AG04450 (cell line): ENCODE measurements at places on chromosomes 16 and 17. TPM values are rescaled to one million over a fixed set of nuclear protein-coding genes. Genes with fewer than 3 reads are reported as not detected.

MAPK7 gene
- 6.2 and 11.0 TPM in 2 replicates for polyA plus RNA-seq

PRM3 gene
- not detected in 2 replicates for polyA plus RNA-seq

DNA sequence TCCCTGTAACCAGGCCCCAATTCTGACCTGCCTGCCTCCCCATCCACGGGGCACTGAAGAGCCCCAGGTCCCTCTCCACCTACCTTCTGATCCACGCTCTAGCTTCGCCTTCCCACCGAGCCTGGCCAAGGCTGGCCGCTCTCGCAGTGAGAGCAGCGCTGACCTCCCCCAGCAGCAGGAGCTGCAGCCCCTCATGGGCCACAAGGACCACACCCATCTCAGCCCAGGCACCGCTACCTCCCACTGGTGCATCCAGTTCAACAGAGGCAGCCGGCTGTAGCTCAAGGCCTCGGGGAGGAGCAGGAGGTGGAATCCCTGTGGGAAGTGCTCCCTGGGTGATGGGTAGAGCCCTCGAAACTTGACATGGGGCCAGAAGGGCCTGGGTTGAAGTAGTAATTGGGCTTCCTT, 8.4 kb upstream of the PLEKHG4 start:
- DNase-seq, result no peak

DNA sequence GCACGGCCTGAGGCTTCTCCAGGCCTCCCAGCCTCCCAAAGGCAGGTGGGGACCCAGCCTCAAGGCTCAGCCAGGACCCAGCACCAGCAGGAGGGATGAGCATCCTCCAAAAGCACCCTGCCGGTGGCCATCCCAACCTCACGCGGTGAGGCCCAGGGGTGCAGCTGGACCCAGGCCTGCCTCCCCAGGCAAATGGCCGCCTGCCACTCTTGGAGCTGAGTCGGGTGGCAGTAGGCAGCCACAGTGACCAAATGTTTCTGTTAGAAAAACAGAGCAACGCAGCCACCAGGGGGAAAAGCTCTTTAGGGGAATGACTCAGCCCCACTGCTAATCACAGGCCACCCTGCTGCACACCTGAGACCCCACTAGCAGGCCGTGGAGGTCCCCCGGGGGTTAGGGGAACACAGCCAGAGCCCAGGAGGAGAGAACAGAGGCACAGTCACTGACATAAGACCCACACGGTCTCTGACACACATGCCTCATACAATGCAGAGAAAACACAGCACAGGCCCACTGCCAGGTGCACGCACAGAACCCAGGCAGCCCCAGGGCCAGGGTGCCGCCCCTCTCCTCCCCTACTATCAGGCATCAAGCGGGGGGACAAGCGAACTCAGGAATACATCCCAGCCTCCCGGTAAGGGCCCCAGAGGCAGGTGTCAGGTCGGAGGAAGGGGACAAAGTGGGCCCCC, 12.4 kb downstream of the BCAR1 start:
- DNase-seq, result no peak

GRCh38 chr17:67365738-67366192, 612 bp downstream of the PSMD12 start:
- DNase-seq, result no peak

- no peak for DNase-seq
Measured at GRCh38 chr17:8884336-8884990, 17.0 kb upstream of the PIK3R6 start.

TBX2 gene
- polyA plus RNA-seq, result 18.3 and 22.0 TPM in 2 replicates

DNA sequence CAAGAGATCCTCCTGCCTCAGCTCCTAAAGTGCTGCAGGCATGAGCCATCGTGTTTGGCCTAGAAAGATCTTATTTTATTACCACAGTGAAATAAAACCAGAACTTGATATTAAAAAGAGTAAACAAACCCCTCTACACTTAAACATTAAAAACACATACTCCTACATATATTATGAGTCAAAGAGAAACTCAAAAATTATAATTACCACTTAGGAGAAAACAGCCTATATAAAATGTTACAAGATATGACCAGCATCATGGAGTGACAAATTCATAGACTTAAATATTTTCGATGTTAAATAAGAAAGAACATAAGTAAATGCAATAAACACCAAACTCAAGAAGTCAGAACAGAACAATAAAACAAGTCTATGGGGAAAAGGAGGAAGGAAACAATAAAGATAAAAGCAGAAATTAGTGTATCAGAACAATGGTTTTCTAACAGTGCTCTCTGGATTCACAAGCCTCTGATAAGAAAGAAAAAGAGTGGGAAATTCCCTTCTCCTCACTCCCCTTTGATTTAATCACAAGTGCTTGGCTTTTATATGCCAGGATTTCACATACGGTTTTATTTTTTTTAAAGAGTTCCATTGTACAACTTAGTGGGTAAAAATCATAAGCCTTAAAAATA, 23.0 kb downstream of the SKAP1 start:
- DNase-seq, result no peak

- DNase-seq, result no peak
Measured at GRCh38 chr16:85554889-85555718, 58.0 kb upstream of the GSE1 start.

GRCh38 chr16:17386229-17386628, 84.5 kb downstream of the XYLT1 start:
- no peak for DNase-seq

- no peak for DNase-seq
Measured at GRCh38 chr16:11893571-11893970, 22.2 kb downstream of the GSPT1 start.

- DNase-seq, result no peak
Measured at GRCh38 chr16:648071-648780, 939 bp upstream of the WDR90 start.

SPATA22 gene
- polyA plus RNA-seq, result not detected in 2 replicates

- DNase-seq, result no peak
Measured at GRCh38 chr17:82463925-82464566, 5.5 kb downstream of the NARF start.

- peak; percentile 20 for DNase-seq
Measured at GRCh38 chr17:6753006-6753445, 2.8 kb upstream of the XAF1 start.

GRCh38 chr17:75909051-75909811, 4.5 kb upstream of the MRPL38 start:
- DNase-seq, result no peak

DNA sequence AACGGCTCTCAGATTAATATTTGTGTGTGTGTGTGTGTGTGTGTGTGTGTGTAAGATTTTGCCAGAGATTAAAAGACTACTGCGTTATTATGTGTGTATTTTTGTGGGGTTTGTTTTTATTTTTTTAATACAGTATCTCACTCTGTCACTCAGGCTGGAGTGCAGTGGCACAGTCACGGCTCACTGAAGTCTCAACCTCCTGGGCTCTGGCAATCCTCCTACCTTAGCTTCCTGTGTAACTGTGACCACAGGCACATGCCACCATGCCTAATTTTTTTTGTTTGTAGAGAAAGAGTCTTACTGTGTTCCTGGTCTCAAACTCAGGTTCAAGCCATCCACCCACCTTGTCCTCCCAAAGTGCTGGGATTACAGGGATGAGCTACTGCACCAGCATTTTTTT, 87.2 kb downstream of the CYB561 start:
- DNase-seq, result no peak

- no peak for DNase-seq
Measured at GRCh38 chr17:72705905-72706395, 386.5 kb downstream of the SLC39A11 start.

LUC7L gene
- 37.6 and 47.2 TPM in 2 replicates for polyA plus RNA-seq

- DNase-seq, result no peak
Measured at GRCh38 chr16:4313563-4314531, 2.0 kb upstream of the GLIS2 start.

GRCh38 chr16:3144321-3144983, 9.6 kb downstream of the ZNF213 start:
- DNase-seq, result no peak

- DNase-seq, result no peak
Measured at GRCh38 chr16:22008215-22009059, 526 bp downstream of the MOSMO start.

DNA sequence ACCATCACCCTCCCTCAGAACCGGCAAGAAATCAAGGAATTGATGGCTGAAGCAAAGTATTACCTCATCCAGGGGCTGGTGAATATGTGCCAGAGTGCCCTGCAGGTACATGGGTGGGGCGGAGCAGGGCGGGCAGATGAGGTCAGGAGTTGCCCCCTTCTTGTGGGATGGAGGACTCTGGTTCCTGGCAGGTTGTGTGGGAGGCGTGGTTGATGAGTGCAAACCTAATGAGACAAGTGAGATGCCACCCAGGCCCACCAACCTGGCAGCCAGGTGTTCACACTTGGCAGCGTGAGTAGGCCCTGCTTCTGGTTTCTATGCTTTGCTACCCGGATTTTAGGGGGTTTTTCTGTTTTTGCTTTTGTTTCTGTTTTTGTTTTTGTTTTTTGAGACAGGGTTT, 4.8 kb downstream of the TNFAIP1 start:
- no peak for DNase-seq

GRCh38 chr16:48318630-48319029, 66.6 kb downstream of the SIAH1 start:
- no peak for DNase-seq

GRCh38 chr17:61128661-61129115, 271.0 kb upstream of the TBX2 start:
- DNase-seq, result no peak

DNA sequence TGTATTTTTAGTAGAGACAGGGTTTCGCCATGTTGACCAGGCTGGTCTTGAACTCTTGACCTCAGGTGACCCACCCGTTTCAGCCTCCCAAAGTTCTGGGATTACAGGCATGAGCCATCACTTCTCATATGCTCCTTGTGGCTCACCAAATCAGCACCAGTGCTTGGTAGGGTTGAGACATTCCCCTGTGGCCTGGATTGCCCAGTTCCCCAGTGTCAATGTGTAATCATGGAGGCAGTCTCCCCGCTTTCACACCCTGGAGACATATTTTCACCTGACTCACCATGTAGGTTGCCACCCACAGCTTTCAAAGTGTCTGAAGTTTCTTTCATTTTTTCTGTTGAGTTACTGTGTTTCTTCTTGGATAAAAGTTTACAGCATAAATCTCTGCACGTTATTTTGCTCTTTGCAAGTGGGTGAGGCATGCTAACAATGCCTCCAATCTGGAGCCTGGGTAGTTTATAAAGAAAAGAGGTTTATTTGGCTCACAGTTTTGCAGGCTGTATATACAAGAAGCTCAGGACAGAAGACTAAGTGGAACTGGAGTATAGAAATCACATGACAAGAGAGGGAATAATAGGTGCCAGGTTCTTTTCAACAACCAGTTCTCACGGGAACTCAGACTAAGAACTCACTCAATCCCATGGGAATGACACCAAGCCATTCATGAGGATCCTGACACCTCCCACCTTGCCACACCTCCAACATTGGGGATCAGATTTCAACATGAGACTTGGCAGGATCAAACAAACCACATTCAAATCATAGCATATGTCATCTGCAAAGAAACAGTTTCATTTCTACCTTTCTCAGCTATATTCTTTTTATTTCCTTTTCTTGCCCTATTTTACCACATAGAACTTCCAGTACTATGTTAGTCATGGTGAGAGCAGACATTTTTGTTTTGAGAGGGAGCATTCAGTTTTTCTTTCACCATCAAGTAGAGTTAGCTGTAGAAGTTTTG, 113.2 kb downstream of the PHKB start:
- DNase-seq, result no peak

DNA sequence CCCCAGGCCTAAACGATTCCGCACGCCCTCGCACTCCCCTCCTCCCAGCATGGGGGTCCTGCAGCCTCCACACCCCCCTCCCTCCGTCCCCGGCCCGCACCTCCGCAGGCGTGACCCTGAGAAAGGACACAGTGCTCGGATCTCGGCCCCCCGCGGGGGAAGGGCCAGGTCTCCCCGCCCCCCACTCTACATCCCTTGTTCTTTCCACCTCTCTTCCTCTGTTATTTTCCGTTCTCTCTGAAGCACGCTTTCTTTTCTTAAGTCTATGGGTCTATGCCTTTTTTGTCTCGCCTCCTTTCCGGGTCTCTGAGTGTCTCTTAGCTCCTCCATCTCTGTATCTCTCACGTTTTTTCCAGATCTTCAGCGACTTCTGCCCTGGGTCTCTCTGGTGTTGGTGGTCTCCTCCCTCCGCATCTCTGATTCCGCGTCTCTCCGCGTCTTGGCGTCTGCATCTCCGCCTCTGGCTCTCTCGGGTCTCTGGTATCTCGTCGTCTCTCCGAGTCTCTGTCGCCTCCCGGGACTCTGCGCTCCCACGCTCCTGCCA, 2.1 kb upstream of the HES7 start:
- no peak for DNase-seq

DNA sequence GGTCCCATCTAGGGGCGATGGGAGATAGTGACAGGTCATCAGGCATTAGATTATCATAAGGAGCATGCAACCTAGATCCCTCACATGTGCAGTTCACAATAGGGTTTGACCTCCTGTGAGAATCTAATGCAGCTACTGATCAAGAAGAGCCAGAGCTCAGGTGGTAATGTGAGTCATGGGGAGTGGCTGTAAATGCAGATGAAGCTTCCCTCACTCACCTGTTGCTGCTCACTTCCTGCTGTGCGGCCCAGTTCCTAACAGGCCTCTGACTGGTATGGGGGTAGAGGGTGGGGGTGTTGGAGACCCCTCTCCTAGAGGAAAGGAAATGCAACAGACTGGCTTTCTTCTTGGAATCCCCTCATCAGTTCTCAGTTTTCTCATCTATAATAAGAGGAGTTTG, 131.4 kb downstream of the CA10 start:
- no peak for DNase-seq

DNA sequence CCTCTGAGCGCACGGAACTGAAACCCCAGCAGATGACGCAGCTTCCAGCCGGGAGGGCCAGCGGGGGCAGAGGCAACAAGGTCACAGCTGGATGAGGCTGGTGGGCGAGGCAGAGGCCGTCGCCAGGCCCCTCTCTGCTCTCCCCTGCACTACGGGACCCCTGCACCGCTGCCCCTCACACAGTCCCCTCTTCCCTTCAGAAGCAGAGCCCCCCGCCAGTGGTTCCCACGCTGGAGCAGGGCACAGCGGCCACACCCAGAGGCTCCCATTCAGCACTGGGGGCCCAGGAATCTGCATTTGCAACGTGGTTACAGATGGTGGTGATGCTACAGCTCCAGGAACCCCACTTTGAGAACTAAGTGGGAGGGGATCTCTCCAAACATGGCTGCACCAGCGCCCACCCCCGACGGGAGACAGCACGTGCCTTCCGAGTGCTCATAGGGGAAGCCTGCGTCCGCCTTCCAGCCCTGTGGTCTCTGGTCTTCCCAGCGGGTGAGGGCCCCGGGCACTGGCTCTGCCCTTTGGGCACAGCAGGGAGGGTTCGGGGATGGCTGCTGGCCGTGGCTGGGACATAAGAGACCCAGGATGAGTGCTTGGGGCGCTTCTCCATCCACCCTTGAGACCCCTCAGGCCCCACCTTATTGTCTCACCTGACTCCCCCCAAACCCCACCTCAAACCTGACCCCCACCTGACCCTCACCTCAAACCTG, 4.7 kb upstream of the RAB40B start:
- no peak for DNase-seq

- no peak for DNase-seq
Measured at GRCh38 chr16:75207831-75208230, 870 bp upstream of the CTRB2 start.

DNA sequence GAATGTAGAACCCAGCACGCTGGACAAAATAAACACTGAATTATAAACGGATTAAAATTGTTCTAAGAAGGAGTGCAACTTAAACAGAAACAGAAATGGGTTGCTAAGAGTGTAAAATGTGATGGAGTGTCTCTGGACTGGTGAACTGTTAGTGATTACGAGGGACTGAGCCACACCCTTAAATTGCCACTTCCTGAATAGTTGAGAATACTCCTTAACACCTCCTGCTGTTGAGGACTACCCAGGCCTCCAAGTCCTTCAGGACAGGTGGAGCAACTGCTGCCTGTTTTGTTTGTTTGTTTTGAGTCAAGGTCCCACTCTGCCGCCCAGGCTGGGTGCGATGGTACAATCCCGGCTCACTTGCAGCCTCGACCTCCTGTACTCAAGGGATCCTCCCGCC, 25.8 kb upstream of the IRF8 start:
- no peak for DNase-seq
